ENCODE measurements at places on chromosomes 4 and X.

DNA sequence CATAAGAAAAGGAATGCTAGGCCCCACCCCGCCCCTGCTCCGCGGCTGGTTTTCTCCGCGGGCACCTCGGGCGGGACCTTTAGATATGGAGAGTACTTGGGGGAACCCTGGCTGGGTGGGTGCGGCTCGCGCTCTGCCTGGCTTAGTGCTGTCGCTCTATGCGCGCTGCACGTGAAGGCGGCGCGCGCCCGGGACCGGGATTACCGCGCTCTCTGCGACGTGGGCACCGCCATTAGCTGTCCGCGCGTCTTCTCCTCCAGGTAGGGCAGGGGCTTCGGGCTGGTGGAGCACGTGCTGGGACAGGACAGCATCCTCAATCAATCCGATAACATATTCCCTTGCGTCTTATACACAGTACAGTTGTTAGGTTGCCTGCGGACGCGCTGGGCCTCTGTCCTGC, 56.0 kb downstream of the MAGEB10 start:
- DNase-seq, result no peak

GRCh38 chr4:173159791-173160190, 8.8 kb upstream of the GALNT7 start:
- DNase-seq, result no peak

DNA sequence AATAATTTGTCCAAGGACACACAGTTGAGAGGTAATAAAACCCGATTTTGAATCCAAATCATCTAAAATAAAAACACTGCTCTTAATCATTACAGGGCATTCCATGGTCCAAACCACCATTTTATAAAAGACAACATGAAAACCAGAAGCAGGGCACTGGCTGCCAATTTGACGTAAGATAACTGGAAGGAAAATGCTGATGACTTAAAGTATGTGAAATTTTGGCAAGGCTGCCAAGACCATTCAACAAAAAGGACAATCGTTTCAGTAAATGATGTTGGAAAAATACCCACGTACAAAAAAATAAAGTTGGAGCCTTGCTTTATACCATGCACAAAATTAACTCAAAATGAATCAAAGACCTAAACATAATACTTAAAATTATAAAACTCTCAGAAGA, 344.4 kb downstream of the RAPGEF2 start:
- DNase-seq, result no peak

GRCh38 chrX:18833071-18833731, 125.8 kb downstream of the PPEF1 start:
- DNase-seq, result peak; percentile 11

- DNase-seq, result no peak
Measured at GRCh38 chr4:41701983-41702382, 46.5 kb downstream of the PHOX2B start.

- no peak for DNase-seq
Measured at GRCh38 chrX:69361311-69361845, 142.7 kb upstream of the NALF2 start.

- peak; percentile 18 for DNase-seq
Measured at GRCh38 chr4:84681486-84682274, 98.8 kb downstream of the CDS1 start.

- no peak for DNase-seq
Measured at GRCh38 chr4:36111172-36111571, 133.1 kb downstream of the ARAP2 start.

DNA sequence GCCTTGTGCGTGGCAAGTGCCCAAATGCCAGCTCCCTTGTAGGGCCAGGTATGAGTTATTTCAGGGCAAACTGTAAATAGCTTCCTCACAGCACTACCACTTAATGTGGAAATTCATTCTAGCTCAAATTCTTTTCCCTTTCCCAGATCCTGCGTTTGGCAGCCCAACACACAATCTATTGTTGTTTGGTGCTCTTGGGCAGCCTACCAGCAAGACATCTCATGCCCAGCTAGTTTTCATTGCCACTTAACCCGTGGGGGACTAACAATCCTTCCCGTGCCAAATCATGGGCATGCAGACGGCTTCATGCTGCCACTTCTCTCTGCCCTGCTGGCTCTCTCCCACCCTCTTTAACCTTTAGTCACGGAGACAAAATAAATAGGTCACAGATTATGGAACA, 454.2 kb downstream of the GRIA2 start:
- no peak for DNase-seq

DNA sequence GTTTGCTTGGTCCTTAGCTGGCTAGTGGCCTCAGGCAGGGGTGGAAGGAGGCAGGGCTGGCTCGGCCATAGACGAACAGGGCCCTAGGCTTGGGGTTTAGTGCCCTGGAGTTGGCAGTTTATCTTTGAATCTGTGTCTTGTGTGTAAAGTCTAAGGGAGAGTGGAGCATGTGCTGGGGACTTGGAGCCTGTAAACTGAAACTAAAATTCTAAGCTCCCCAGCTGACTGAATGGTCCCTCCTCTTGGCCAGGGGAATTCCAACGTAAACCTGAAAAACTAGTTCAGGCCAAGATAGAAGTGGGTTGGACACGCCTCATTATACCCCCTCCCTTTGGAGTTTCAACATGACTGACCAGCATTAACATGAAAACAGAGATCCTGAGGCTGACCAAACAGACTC, 46.1 kb upstream of the GPR78 start:
- DNase-seq, result peak; percentile 76

DNA sequence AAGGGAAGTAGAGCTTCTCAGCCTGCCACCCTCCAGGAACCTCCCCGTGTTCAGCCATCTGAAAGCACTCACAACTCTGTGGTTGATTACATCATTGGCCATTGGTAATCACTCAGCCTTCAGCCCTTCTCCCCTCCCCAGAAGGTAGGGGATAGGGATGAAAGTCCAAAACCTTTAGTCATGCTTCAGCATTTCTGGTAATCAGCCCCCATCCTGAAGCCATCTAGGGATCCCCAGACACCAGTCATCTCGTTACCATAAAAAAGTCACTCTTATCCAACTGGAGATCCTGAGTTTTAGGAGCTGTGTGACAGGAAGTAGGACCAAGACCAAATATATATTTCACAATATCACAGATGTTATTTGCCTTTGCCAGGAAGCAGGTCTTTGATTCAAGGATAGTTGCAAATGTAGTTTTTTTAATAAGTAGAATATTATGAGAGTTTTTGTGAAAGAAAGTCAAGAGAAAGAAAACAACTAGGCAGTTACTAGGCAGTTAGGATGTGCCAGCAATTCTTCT, 364.6 kb upstream of the NOCT start:
- no peak for DNase-seq

DNA sequence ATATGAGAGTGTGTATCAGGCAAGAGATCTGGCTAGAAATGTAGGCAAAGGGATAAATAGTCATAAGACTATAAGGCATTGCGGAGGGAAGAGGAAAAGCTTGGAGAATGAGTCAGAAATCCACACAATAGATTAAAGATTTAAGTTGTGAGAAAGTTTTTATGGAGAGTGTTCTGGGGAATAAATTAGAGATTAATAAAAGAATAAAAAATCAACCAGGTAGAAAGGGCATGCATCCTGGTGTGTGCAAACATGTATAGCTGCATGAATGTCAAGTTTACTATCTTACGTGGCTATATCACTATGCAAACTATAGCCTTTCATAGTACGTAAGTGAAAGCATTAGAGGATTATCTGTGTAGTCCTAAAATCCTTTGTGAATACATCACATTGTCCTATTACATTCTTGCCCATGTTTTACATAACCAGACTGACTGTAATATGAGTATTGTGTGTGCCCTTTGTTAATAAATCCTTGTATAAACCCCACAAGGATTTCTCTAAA, 36.9 kb downstream of the SNCA start:
- DNase-seq, result no peak

DNA sequence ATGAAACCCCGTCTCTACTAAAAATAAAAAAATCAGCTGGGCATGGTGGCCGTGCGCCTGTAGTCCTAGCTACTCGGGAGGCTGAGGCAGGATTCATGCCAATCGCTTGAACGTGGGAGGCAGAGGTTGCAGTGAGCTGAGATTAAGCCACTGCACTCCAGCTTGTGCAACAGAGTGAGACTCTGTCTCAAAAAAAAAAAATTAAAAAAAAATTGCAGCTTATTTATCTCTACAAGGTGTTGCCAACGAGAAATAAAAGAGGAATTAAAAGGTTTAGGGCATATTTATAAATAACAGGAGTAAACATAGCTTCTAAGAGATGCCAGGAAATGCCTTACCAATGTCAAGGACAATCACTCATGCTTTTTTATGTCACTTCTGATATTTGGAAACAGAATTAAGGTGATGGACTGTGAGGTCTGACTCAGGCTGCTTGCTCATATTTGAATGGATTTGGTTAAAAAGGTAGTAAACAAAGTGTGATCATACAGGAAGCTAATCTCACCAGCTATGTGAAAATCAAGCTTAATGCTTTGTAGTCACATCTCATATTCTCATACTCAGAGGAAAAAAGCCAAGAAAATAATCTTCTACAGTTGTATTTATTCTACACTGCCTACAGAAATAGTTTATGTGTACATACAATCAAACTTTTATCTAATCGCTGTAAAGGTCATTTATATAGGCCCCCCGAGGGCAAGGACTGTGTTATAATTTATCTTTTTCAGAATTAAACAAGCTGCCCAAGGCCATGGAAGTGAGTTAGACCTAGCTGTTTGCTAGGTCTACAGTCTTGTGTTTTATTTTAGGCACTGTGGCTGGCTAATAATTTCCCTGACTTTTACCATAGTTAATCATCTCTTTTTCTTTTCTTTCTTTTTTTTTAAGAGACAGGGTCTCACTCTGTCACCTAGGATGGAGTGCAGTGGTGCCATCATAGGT, 61.1 kb upstream of the RBMX start:
- DNase-seq, result no peak

DNA sequence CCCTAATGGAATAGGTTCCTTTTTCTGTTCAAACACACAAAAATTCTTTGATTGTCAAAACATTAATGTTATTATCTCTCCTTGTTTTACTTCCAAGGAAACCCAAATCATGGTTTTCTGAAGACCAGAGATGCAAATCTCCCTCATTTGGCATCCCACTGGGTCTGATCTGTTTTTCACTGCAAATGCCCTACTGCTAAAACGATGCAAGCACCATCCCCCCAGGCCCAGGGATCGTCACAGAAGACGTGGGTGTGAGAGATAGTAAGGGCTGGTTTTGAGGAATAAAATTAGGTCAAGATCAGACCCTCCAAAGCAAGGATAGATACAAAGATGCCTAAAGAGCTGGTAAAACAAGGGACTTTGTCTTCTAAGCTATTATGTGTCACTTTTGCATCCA, 33.6 kb downstream of the GSPT2 start:
- DNase-seq, result no peak

DNA sequence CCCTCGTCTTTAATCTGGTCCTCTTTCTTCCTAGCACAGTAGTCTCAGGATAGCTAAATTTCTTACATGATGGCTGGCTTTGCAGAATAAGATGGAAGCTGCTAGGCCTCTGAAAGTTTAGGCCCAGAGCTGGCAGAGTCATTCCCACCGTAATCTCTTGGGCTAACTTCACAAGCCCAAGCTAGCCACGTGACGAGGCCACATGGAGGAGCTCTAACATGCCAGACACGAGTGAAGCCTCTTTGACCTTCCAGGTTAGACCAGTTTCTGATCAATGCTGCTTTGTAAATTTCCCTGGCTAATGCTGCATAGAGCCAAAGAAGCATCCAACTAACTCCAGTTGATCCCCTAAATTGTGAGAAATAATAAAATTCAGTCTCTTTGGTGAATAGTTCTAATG, 9.5 kb upstream of the CENPE start:
- peak; percentile 11 for DNase-seq

GRCh38 chr4:5444918-5445517, 263.3 kb downstream of the EVC2 start:
- DNase-seq, result no peak

GRCh38 chr4:138948918-138949317, 66.7 kb upstream of the NOCT start:
- DNase-seq, result no peak

GRCh38 chr4:87057835-87058355, 123.1 kb downstream of the AFF1 start:
- DNase-seq, result no peak

GRCh38 chr4:127214931-127215330, 417.8 kb upstream of the INTU start:
- no peak for DNase-seq

- DNase-seq, result no peak
Measured at GRCh38 chr4:94390804-94391410, 48.3 kb upstream of the HPGDS start.

DNA sequence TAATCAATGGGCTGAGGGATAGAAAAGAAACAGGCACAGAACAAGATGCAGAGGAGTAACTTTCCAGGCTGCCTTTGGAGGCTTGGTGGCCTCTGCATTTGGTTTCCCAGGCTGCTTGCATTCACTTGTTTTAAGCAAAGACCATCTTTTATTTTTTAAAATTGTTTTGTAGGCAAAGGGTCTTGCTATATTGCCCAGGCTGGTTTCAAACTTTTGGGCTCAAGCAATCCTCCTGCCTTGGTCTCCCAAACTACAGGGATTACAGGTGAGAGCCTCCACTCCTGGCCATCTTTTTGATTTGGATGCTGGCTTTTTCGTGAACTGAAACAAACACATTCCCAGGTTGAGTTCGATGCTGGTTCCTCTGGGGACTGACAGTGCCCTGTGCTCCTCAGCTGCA, 74.1 kb downstream of the SLC9A6 start:
- DNase-seq, result no peak

DNA sequence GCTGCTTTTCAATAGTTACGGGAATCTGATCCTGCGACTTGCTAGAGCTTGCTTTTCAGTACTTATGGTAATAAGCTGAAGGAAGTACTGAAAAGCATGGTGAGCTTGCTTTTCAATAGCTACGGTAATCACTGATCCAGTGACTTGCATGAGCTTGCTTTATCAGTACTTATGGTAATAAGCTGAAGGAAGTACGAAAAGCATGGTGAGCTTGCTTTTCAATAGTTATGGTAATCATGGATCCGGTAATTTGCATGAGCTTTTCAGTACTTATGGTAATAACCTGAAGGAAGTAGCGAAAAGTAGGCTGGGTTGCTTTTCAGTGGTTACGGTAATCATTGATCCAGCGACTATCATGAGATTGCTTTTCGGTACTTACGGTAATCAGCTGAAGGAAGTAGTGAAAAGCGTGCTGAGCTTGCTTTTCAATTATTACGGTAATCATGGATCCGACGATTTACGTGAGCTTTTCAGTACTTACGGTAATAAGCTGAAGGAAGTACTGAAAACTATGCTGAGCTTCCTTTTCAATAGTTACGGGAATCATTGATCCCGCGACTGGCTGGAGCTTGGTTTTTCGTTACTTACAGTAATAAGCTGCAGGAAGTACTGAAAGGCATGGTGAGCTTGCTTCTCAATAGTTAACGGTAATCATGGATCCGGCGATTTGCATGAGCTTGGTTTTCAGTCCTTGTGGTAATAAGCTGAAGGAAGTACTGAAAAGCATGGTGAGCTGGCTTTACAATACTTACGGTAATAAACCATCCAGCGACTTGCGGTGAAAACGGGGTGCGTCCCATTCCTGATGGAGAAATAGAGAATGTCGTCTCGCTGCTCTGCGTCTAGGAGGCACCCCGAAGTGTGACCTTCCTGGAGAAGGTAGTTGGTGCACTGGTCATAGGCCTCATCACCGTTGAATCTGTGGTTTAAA, 6.5 kb downstream of the CRLF2 start:
- peak; percentile 71 for DNase-seq

DNA sequence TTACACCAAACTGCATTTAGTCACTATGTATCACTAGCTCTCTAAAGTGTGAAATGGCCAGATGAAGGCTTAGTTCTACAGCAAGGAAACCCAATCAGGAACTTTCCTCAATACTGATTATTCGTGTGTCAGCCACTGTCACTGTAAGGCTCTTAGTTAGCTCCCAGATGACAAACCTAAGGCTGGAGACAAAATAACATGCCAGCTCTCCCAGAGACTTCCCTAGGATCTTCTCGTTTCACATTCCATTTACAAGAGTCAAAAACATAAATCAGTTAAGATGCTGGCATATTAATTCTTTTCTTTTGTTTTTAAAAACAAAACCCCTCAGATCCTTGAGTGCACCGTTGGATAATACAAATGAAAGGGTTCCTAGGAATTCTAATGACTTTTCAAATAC, 88.2 kb upstream of the TFDP3 start:
- DNase-seq, result no peak
